GM12891 (cell line): ENCODE measurements at places on chromosomes 11 and 22.

DNA sequence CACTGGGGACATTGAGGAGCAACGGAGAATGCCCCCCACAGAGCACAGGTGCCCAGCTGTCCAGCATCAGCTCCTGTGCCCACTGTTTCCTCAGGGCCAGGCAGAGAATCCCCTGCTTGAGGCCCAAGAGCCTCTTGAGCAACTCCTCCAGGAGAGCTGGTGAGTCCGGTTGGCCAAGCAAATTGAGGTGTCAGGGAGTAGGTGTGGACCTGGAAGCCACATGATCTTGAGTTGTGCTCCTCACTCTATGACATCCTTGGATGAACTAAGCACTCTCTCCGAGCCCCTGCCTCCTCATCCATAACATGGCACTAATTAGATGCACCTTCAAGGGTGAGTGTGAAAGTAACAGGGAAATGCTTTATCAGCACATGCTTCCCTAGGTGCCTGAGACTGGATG is 121.3 kb downstream of the DBX1 start:
- no peak for DNase-seq

DNA sequence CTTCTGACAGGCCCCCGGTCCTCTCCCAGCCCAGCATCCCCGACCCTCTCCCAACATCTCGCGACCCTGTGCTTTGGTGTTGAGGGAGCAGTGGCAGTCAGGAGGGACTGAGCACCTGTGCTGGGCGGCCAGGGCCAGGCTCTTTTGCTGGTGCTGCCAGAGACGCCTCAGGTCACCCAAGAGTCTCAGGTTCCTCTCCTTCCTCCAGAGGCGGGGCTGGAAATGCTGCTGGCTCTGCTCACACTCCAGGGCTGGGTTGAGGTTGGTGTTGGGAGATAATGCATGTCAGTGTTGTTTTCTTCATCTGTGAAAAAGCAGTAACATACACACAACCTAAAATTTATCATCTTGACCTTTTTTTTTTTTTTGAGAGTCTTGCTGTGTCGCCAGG is 1.2 kb upstream of the IGLL1 start:
- DNase-seq = no peak

GRCh38 chr11:58845386-58845785 is 882 bp upstream of the GLYATL2 start:
- no peak for DNase-seq

DNA sequence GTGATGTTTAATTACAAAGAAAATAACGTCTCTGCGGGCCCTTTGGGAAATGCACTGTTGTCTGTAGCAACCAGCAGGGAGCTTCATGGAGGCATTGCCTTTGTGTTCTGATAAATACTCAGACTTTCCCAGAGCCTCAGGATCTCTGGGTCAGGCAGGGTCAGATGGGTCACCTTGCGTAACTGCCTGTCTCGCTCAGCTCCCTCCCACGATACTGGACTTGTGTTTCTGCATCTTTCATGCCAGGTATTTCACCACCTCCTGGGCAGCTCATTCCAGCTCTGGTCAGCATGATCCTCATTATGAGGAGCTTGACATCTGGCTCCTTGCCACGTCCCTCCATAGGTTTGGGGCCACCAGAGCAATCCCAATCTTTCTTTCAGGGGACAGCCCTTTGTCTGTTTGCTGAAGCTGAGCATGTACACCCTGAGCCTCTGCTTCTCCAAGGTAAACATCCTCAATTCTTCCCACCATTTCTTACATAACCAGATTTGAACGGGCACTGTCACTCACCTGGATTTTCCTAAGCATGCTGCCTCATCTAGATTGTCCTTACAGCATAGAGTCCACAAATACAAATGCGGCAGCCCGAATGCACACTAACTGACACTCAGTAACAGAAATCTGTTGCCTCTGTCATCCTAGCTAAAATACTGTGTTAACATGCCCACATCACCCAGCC is 162.3 kb downstream of the LARGE1 start:
- DNase-seq = no peak

GRCh38 chr11:35927104-35927503 is 16.8 kb upstream of the LDLRAD3 start:
- no peak for DNase-seq

DNA sequence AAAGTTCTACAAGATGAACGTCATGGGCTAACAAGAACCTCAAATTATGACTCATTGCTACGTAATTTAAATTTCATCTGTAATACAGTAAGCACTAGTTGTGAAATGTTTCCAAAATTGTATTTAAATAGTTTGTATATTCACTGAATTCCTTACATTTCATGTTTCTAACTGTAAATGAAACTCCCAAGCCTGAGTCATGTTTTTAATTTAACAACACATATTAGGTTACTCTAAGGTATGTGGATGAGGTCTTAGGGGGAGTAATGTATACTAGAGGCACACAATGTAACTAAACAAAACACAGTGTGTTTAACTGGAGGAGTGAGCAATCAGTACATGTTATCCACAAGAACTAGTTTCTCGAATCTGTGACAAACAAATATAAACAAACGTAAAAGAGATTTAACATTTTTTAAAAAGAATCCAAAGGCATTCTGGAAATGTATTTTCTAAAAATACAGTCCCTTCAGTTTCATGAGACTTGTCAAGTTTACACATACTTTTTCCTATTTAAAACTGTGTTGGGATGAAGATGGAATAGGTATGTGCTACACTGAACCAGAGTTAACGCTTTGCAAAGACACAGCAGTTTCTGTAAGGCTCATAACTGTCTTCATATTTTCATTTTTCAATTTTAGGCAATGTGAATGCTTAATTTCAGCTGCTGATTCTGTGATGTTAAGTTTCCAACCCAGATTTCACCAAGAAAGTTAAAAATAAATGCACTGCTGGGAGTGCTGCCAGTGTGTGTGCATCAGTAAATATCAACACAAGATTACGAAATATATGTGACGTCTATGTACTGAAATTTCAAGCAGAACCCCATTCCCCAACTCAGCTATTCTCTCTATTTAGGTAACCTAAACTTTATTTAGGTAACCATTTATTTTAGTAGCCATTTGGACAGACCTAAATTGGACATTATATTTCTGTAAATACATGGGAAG is 52.6 kb downstream of the PITPNB start:
- no peak for DNase-seq

DNA sequence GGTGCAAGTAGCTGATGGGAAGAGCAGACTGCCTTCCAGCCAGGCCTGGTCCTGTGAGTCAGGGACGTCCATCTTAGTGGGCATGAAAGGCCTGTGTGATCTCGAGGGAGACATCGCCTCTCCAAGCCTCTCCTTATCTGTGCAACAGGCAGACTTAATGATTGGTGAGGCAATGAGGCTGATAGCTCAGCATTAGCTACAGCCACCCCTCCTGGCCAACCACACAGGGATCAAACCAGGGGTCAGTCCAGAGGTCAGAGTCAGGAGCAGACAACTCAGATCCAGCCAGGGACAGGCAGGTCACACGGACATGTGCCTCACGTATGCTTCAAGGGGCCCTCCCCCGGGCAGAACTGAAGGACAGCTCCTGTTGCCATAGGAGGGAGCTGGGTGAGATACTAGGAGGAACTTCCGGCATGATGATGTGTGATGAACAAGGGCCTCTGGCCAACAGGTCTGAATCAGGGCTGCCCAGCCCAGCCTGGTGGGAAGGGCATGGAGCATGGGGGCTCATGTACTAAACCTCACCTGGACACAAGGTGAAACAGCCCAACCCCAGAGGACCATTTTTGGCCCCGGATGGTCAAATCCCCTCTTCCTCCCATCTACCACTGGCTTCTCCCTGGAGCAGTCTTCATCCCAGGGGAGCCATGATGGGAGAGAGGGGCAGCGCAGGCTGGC is 2.8 kb upstream of the APOC3 start:
- DNase-seq = no peak

DNA sequence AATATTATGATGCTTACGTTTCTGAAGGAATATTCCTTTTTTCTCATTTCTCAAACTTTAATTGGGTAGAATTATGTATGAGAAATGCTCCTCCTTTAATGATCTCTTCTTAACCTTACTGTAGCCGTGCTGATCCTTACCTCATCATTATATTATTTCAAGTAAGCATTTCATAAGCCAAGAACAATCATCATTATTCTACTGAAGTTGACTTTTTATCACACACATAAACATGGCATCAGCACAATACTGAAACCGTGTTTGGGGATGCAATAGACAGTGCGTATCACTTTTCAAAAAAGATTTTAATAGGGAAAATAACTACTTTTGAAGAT is 162.8 kb downstream of the ARHGAP42 start:
- DNase-seq = no peak
